ENCODE measurements at places on chromosomes 13 and 19.

DNA sequence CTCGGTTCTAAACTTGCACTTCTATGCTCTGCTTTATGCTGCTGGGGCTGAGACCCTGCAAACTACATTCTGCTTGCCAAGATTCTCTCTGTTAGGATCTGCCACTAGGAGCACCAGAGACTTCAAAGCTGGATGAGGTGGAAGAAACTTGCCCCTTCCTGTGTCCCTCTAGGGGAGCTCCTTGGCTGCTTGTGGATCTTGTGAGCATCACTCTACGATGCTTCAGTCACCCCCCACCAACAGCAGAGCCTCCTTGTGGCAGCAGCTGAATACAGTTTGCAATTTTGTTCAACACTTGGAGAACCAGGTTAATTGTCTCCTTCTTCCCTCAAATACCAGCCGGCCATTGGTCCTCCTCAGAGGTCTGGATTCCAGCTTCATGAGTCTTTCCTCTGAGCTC is 310.6 kb downstream of the FGF14 start:
- DNase-seq = no peak

DNA sequence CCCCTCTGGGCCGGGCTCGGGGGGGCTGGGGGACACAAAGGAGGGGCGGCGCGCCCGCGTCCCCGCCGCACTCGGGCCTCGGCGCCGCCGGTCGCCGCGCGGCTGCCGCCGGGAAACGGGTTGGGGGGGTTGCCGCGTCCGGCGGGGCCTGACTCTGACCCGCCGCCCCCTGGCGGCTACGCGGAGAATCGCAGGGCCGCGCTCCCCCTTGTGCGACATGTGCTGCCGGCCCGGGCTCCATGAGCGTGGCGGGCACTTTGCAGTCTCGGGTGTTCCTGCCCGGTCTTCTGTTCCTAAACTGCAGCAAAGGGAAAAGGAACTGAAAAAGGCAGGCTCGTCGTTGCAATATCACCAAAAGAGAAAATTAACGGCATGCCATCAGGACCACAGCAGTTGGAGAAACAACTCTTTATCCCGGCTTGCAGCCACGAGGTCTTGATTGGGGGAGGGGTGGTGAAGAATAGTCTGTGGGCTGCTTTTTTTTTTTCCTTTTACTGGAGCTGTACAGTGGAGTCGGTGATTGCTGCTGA is 1.5 kb downstream of the MIR17HG start:
- DNase-seq = peak; percentile 68

DNA sequence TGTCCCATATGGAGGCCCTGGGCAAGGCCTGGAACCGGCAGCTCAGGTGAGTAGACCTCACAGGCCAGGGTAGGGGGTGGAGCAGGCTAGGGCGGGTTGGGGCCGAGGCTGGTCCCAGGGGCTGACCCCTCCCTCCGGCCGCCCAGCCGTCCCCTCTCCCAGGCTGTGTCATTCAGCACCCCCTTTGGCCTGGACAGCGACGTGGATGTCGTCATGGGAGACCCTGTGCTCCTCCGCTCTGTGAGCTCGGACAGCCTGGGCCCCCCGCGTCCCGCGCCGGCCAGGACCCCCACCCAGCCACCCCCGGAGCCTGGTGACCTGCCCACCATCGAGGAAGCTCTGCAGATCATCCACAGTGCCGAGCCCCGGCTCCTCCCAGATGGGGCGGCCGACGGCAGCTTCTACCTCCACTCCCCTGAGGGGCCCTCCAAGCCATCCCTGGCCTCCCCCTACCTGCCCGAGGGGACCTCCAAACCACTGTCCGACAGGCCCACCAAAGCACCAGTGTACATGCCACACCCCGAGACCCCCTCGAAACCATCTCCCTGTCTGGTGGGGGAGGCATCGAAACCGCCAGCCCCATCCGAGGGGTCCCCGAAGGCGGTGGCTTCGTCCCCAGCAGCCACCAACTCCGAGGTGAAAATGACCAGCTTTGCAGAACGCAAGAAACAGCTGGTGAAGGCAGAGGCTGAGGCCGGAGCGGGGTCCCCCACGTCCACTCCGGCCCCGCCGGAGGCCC is 16.0 kb downstream of the CAMSAP3 start:
- no peak for DNase-seq

DNA sequence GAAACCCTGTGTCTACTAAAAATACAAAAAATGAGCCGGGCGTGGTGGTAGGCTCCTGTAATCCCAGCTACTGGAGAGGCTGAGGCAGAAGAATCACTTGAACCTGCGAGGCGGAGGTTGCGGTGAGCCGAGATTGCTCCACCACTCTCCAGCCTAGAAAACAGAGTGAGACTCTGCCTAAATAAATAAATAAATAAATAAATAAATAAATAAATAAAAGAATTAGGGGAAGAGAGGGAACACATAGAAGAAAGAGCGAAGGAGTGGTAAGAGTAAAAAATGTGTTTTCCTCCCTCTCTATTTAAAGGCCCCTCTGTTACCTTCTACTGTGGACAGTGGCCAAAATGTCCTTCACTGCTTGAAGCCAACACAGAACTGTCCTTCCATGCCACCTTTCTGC is 103.9 kb upstream of the SOX21 start:
- DNase-seq = no peak

DNA sequence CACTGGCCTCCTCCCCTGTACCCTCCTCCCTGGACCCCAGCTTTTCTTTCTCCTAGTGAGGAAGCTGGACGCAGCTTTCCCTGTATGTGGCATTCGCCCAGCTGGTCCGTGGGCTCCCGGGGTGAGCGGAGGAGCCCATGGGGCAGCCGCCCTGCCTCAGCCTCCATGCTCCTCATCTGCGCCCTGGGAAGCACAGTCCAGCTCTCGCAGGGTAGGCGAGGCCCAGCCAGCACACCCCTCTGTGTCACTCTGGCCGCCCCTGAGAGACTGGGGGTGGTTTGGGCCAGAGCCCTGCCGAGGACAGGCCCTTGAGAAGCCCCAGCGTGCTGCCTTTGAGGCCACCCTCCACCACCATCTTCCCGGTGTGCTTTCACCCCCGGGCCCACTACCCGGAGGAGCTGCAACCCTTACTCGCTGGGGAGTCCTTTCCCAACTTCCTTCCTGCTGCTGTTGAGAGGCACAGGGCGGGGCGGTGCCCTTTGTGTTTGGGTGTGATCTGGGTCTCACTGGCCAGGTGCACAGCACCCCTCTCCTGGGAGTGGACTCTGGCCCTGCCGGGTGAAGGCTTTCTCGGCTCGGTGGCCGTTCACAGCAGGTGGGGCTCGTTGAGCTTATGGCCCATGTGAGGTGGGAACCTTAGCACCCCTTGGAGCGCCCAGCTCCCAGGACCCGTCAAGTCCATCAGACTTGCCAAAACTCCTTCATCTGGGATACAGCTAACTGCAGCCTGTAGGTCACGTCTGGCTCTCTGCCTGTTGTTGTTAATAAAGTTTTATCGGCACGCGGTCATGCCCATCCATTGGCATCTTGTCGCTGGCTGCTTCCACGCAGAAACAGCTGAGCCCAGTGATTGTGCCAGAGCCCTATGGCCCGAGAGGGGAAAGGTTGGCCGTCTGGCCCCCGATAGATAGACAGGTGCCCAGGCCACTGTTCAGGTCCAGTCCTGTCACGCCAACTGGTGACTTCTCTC is 3.2 kb downstream of the NCLN start:
- no peak for DNase-seq

DNA sequence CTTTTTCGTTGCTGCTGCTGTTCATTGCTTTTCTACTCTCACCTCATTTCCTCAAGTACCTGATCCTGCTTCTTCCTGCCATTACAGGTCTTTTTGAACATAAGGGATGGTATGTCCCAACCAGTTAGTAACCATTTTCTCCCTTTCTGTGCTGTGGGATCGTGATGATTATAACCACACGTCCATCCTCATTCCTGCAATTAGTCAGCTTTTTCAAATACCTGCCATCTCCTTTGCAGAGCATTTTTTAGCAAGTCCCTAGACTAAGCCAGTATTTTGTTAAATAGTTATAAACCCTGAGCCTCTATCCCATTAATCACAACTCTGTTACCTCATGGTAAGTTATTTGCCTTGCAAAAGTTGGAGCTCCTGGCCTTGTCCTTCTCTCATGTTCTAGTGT is 109.2 kb downstream of the FNDC3A start:
- no peak for DNase-seq

DNA sequence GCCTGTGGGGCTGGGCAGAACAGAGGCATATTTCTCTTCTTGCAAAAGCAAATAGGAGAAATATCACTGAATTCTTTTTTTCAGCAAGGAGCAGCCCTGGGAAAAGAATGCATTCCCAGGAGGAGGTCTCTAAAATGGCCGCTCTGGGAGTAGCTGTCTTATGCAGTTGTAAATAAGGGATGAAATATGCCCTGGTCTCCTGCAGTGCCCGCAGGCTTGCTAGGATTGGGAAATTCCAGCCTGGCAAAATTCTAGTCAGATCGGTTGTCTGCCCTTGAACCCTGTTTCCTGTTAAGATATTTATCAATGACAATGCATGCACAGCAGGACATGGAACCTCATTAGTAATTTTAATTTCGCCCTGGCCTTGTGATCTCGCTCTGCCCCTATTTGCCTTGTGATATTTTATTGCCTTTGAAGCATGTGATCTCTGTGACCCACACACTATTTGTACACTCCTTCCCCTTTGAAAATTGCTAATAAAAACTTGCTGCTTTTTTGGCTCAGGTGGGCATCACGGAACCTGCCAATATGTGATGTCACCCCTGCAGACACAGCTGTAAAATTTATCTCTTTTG is 1993.2 kb downstream of the PCDH9 start:
- DNase-seq = no peak

DNA sequence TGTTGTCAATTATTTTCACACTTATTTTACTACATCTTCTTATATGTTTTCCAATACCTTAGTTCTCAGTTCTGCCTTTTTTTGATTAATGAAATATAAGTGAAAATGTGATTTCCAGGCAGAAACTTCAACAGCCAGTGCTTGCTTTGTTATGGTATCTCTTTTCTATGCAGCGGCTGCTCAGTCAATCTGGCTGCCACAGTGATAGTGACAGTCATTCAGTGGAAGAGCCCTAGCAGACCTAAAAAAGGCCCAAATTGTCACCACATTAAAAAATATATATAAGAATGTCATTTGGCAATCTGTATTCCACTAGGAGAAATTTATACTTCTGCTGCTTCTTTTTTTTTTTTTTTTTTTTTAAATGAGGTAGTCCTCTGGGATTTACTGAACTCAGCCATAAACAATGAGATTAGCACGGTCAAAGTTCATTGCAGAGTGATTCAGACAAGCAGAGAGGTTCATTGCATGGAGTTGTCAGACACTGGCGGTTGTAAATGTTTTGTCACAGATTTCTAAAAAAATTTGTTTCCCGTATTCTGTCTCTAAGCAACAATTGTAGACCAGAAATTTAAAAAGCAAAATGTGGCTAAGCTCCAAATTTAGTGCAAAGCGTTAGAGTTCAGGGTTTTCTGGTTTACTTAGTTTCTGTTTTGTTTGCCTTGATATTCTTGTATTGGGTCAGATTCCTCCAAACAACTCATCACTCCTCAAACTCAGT is 94.7 kb upstream of the PRR20A start:
- DNase-seq = no peak

DNA sequence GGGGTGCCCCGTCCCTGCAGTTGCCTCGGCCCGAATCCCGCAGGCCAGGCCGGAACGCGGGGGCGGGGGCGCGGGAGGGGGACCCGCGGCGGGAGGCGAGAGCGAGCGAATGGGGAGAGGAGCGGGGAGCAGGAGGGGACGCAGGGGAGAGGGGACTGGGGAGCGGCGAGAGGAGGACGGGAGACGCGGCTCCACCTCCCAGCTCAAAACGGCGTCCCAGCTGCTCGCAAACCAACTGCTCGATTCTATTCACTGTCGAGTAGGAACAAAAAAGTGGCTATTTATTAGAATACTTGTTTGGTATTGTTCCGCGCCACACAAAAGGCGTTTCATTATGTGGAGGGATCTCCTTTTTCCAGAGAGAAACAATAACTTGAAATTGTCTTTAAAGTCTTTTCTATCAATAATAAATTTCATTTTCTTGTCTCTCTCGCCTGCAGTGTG is 10.6 kb upstream of the SOX1 start:
- no peak for DNase-seq
